ENCODE measurements at places on chromosomes 11 and 22. TPM values are rescaled to one million over a fixed set of nuclear protein-coding genes. Genes with fewer than 3 reads are reported as not detected.

MCM5 gene
- 93.9 TPM for total RNA-seq

TNNT3 gene
- total RNA-seq = 0.14 TPM

FGF4 gene
- not detected for total RNA-seq

OR56A3 gene
- not detected for total RNA-seq

RFPL3 gene
- not detected for total RNA-seq

LRRC32 gene
- total RNA-seq = 0.07 TPM

OR5AN1 gene
- not detected for total RNA-seq

TRIM51 gene
- total RNA-seq = not detected

KCNJ5 gene
- not detected for total RNA-seq

ANKRD13D gene
- total RNA-seq = 21.3 TPM

COX8A gene
- 1,054 TPM for total RNA-seq

ALG8 gene
- total RNA-seq = 63.8 TPM

DGCR6L gene
- total RNA-seq = 44.3 TPM

TCN1 gene
- total RNA-seq = 0.20 TPM

MS4A12 gene
- not detected for total RNA-seq

TMPRSS5 gene
- 0.12 TPM for total RNA-seq

ASRGL1 gene
- total RNA-seq = 10.2 TPM

LRRC4C gene
- total RNA-seq = not detected

JHY gene
- total RNA-seq = 3.5 TPM

FOLH1 gene
- not detected for total RNA-seq

CBLIF gene
- total RNA-seq = not detected

FBXO3 gene
- 17.5 TPM for total RNA-seq

OMP gene
- not detected for total RNA-seq

FXYD2 gene
- total RNA-seq = 21.9 TPM

C11orf87 gene
- 0.07 TPM for total RNA-seq

MYO18B gene
- 0.07 TPM for total RNA-seq

SLC22A8 gene
- not detected for total RNA-seq
